ENCODE measurements at places on chromosomes 2 and 18. TPM values are rescaled to one million over a fixed set of nuclear protein-coding genes. Genes with fewer than 3 reads are reported as not detected.

Gene CCNT2
- total RNA-seq, result 73.2 TPM

Gene RSAD2
- total RNA-seq, result 7.2 TPM

Gene THSD7B
- total RNA-seq, result 6.5 TPM

Gene DSG1
- total RNA-seq, result 0.06 TPM

Gene MEP1B
- total RNA-seq, result not detected

Gene LRRTM4
- 3.0 TPM for total RNA-seq

Gene ERMN
- 0.06 TPM for total RNA-seq

Gene PDE11A
- total RNA-seq, result 3.9 TPM

Gene ARL5A
- 75.2 TPM for total RNA-seq

Gene ALS2
- 39.4 TPM for total RNA-seq

Gene GPR45
- not detected for total RNA-seq

Gene OTX1
- 0.12 TPM for total RNA-seq

Gene MDH1B
- total RNA-seq, result 7.0 TPM

Gene MBOAT2
- 50.6 TPM for total RNA-seq

Gene STEAP3
- 9.1 TPM for total RNA-seq

Gene OR6B2
- not detected for total RNA-seq

Gene ANKRD30BL
- total RNA-seq, result 1.4 TPM

Gene RAB3GAP1
- 41.3 TPM for total RNA-seq

Gene TUBB8B
- total RNA-seq, result not detected

Gene DRC1
- total RNA-seq, result 0.76 TPM

Gene LDLRAD4
- 43.7 TPM for total RNA-seq

Gene ALPG
- total RNA-seq, result not detected

Gene ATOH8
- total RNA-seq, result 24.5 TPM

Gene FLACC1
- 3.5 TPM for total RNA-seq

Gene CYS1
- 151 TPM for total RNA-seq

Gene FAM110C
- total RNA-seq, result 12.0 TPM

Gene PCGF1
- 8.9 TPM for total RNA-seq

Gene AQP12A
- not detected for total RNA-seq

Gene HSPE1
- total RNA-seq, result 174 TPM

Gene DIPK1C
- total RNA-seq, result 1.2 TPM

Gene HRH4
- 0.23 TPM for total RNA-seq

Gene GPR75
- 1.6 TPM for total RNA-seq

Gene C18orf32
- 21.6 TPM for total RNA-seq

Gene MFSD6
- 18.2 TPM for total RNA-seq

Gene GRP
- total RNA-seq, result 2.3 TPM

Gene STPG4
- total RNA-seq, result not detected

Gene CENPA
- 5.3 TPM for total RNA-seq

Gene CCDC88A
- total RNA-seq, result 93.9 TPM

Gene UPP2
- 2.4 TPM for total RNA-seq

Gene GRHL1
- 5.4 TPM for total RNA-seq

Gene HTR2B
- total RNA-seq, result 16.9 TPM

Gene CHPF
- 90.4 TPM for total RNA-seq

Gene SERPINB4
- not detected for total RNA-seq

Gene RNF125
- 5.3 TPM for total RNA-seq

Gene EVX2
- not detected for total RNA-seq

Gene MMADHC
- 75.4 TPM for total RNA-seq

Gene MBP
- 26.3 TPM for total RNA-seq

Gene SP9
- total RNA-seq, result not detected

Gene SERPINB7
- total RNA-seq, result 0.29 TPM

Gene CAPN14
- total RNA-seq, result 0.12 TPM

Gene FAM161A
- total RNA-seq, result 6.9 TPM

Gene STK11IP
- 26.2 TPM for total RNA-seq

Gene MFSD2B
- total RNA-seq, result 2.2 TPM

Gene SLC11A1
- total RNA-seq, result 15.5 TPM

Gene LOXHD1
- total RNA-seq, result 2.2 TPM

Gene XDH
- 0.06 TPM for total RNA-seq

Data from metanephros (tissue), 2 donors.